ENCODE measurements at places on chromosomes 4 and X.

GRCh38 chr4:62199291-62199810 is 999.2 kb downstream of the ADGRL3 start:
- DNase-seq: no peak

DNA sequence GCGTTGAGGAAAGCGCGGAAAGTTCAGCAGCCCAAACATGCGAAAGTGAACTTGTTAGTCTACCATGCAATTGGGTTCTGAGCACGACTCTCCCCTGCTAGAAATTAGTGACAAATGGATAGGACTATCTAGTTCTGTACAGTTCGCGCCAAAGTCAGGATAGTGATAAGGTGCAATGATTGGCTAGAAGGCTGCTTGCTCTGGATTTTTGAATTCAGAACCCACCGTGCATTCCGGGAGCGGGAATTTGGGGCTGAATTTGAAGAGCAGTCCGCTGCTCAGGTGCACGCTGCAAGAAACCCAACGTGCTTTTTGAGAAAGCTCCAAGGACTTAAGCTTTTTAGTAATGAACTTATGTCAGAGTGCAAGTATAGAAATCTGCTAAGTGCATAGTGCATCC is 732 bp upstream of the ESX1 start:
- no peak for DNase-seq

GRCh38 chr4:141131723-141132071 is 1.6 kb downstream of the RNF150 start:
- no peak for DNase-seq

DNA sequence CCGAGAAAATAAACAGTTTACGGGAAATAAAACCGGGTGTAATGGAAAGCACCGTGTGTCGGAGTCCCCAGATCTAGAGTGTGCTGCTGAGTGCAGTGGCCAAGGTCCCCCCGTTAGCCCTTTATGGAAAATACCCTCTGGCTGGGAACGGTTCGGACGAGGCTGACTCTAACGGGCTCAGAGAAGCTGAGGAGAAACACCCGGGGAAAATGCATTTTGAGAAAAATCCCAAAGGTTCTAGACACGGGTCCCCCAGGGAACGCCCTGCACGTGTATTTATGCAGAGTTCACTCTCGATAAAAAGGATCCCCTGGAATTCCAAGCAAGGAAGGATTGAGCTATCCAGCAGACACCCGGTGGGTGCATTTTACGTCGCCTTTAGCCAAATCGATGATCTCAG is 177.2 kb downstream of the CRLF2 start:
- no peak for DNase-seq

DNA sequence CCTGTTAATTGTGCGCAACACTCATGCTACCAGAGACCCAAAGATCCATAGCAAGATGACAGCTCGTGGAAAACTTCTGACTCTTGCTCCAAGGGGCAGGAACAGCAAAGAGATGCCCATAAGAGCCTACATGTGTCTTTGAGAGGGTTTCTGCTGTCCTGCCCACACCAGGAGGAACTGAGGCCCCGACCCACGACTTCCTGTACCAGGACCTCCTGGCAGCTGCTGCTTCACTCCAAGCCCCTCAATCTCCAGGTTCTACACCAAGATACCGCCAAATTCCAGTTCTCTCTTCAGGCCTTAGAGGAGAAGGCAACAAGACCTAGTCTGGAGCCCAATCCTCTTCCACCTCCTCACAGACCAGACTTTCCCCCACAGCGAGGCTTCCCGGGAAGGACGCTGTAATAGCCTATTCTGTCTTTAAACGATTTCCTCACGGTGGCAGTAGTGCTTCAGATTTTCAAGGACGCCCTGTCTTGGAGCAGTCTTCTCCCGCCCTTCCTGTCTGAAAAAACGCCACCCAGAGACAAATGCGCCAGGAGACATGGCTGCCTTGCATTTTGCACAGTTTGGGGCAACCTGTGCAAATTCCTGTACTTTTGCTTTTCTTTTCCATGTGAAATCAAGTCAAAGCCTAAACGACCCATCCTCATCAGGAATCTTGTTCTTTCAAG is 230.2 kb upstream of the STK26 start:
- no peak for DNase-seq

GRCh38 chr4:663046-663437 is 11.0 kb downstream of the ATP5ME start:
- no peak for DNase-seq

DNA sequence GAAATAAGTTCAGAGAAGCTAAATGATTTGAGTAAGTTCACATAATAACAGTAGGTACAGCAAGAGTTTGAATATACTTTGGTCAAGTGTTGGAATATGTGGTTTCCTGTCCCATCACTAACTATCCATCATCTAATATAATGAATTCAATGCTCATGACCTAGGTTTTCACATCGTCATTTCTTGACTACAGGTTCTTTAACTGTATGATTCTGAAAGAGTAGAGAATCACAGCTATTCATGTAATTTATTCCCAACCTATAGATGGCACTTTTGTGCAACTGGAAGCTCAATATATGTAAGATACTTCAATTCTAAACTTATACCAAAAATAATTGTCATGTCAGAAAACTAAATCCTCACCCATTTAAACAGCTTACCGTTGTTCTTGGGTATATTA is 53.1 kb downstream of the TIGD2 start:
- no peak for DNase-seq

DNA sequence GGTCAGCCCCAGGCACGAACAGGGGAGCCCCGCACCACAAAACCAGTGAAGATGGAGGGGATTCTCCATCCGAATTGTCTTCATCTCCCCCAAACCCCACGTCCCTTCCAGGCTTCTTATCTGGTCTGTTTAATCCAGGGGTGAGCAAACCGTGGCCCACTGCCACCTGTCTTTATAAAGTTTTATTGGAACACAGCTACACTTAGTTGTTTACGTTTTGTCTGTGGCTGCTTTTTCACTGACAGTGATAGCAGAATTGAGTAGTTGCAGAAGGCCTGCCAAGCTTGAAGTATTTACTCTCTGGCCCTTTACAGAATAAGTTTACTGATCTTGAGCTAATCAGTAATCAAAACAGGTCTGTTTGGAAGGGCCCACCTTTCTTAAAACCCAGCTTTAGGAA is 324.0 kb downstream of the ARHGAP10 start:
- no peak for DNase-seq

GRCh38 chrX:101958139-101958538 is 26.3 kb upstream of the ZMAT1 start:
- DNase-seq: no peak

GRCh38 chrX:71282514-71283402 is 677 bp upstream of the NONO start:
- no peak for DNase-seq

DNA sequence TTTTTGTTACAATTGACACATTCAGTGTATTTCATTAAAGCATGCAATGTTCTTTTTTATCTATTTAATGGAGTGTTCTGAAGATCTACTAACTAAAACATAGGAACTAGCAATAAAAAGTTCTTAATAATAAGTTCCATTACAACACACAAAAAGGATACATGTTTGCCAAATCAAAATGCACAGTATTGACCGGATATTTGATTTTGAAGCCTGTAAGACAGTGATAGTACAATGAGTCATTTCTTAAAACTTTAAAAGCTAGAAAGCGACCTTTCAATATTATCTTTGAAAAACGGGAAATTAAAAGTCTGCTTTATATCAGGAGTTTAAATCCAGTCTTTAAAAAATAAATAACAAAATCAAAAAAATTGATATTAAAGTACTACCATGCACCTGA is 2.4 kb upstream of the PRDM5 start:
- no peak for DNase-seq

- DNase-seq: no peak
These were observed 95.7 kb downstream of the COMMD8 start for GRCh38 chr4:47367761-47368160.

- DNase-seq: no peak
These were observed 294.6 kb downstream of the PTTG2 start for GRCh38 chr4:38254825-38255224.

DNA sequence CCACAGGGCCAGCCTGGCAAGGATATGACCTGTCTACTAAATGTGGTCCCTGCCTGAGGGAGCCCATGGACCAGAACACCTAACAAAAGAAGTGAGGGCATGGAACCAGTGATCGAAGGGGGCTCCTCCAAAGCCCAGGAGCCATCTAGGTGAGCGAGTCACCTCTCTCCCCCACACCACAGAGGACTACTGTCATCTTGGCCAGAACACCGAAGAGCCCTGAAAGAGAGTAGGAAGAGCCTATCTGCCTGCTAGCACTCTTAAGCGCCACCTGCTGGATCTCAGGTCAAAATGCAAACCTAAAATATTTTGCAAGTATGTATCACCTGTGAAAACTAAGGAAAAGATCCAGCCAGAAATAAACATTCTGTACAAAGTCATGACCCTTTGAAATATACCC is 137.9 kb upstream of the ZXDB start:
- no peak for DNase-seq

DNA sequence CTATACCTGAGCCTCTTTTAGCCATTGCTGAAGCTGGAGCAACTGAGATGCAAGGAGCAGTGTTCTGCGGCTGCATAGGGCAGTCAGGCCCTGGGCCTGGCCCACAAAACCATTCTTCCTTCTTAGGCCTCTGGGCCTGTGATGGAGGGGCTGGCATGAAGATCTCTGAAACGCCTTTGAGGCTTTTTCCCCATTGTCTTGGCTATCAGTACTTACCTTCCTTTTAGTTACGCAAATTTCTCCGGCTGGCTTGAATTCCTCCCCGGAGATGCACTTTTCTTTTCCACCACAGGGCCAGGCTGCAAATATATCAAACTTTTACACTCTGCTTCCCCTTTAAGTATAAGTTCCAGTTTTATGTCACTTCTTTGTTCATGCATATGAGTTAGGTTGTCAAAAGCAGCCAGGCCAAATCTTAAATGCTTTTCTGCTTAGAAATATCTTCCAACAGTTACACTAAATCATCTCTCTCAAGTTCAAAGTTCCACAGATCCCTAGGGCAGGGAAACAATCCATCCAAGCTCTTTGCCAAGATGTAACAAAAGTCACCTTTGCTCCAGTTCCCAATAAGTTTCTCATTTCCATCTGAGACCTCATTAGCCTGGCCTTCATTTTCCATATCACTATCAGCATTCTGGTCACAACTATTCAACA is 194.4 kb upstream of the PCDH7 start:
- no peak for DNase-seq

- no peak for DNase-seq
These were observed 89.8 kb downstream of the EIF4E start for GRCh38 chr4:98838977-98839618.

DNA sequence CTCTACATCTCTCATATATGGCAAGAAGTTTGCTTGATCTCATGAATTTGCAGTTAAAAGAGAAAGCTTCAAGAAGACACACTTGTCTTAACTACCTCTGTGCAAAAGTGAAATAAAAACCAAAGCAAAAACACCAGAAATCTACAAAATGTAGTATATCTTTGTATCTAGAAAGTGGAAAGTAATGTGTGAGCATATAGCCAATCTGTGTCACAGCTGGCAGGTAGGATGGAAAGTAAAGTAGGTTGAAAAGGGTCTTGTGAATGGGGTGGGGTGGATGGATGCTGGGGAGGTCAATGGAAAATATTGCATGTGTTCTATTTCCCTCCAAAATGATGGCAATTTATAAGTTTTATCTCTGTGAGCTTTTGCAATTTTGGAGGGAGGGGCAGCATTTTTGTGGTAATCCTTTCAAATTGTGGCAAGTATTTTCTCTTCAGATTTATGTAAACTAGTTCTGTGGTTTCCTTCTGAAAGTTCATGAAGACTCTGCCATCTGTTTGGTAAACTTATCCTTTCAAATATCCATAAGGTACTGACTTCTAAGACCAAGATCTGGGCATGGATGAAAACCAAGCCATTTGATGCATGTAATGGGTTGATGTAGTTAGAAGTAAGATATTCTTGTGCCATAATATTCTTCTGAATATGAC is 215.9 kb upstream of the GIMD1 start:
- no peak for DNase-seq

DNA sequence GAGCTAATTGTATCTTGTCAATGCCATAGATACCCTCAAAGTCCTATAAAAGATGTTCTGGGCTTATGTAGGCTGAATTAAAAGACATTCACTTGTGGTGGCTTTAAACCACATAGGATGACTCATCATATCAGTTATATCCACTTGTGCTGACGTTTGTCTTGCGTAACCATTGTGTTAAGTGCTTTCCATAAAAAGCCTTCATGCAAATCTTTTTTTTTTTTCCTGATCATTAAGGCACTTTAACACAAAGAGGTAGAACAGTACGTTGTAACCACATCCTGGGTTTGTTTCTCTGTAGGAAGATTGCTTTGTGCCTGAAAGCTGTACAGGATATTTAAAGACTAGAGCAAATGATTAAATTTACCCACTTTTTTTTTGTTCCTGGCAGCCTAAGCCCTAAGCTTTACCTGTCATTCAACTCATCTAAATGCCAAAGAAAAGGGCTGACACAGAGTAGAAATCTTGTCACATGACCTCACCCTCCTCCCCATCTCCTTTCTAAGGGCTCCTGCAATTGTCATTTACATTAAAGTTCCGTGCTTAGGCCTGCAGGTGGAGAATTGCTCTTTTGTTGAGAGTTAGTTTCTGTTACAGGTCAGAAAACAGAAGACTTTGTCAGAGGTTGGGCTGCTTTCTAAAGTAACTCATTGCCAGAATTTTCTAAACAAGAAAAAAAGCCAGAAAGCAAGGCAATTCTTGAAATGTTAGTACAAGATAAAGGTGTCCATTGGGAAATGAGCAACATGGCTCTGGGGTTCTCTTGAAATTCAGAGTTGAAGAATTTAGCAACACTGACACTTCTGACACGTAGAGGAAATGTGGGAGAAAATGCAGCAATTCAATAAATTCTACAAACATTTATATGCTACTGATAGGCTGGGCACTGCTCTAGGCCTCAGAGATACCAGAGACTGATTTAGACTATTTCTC is 555.6 kb downstream of the PPARGC1A start:
- peak; percentile 7 for DNase-seq

DNA sequence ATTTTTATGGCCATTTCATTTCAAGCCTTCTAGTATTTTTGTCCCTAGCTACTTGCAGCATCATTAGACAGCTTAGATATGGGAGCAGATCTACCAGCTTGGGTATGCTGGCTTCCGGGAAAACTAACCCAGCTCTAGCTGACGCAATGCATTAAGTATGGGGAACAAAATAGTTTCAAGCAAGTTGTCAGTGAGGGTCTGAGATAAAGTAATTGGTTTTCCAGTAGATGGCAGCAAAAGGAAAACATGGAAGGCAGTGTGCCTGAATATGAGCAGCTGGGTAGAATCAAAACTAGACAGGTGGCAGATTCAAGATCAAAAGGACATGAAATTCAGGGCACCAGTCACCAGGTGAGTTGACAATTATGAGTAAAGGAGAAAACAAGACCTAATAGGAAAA is 340.9 kb upstream of the CTSO start:
- no peak for DNase-seq

GRCh38 chr4:165711436-165711835 is 161.6 kb upstream of the TLL1 start:
- no peak for DNase-seq

GRCh38 chr4:113462286-113462685 is 299.3 kb downstream of the CAMK2D start:
- no peak for DNase-seq

DNA sequence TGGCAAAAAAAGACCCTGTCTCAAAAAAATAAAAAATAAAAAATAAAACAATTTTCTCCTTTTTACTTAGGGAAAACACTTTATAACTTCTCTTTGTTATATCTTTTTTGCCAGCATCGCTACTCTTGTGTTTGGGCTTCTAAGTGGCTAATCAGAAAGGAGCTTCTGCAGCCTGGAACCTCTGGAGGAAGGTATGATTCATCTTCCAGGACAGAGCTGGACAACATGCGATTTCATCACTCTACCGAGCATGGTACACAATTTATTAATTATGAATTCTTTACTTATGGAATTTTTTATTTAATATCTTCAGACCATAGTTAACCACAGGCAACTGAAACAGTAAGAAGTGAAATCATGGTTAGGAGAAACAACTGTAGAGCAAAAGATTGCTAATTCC is 1254.3 kb upstream of the AGA start:
- no peak for DNase-seq

- DNase-seq: no peak
These were observed 47.7 kb downstream of the PRPS1 start for GRCh38 chrX:107675823-107676555.
